ENCODE measurements at places on chromosomes 7 and 10. TPM values are rescaled to one million over a fixed set of nuclear protein-coding genes. Genes with fewer than 3 reads are reported as not detected.

CHST3 gene
- not detected for polyA plus RNA-seq

- no peak for DNase-seq
Measured at GRCh38 chr7:64630496-64630895, 35.4 kb upstream of the ZNF107 start.

- no peak for DNase-seq
Measured at GRCh38 chr7:1948301-1948796, 278.3 kb downstream of the ELFN1 start.

GRCh38 chr7:83413424-83413823 lies 235.5 kb downstream of the SEMA3E start:
- no peak for DNase-seq

GUSB gene
- 47.5 TPM for polyA plus RNA-seq

SMKR1 gene
- 1.3 TPM for polyA plus RNA-seq

DNA sequence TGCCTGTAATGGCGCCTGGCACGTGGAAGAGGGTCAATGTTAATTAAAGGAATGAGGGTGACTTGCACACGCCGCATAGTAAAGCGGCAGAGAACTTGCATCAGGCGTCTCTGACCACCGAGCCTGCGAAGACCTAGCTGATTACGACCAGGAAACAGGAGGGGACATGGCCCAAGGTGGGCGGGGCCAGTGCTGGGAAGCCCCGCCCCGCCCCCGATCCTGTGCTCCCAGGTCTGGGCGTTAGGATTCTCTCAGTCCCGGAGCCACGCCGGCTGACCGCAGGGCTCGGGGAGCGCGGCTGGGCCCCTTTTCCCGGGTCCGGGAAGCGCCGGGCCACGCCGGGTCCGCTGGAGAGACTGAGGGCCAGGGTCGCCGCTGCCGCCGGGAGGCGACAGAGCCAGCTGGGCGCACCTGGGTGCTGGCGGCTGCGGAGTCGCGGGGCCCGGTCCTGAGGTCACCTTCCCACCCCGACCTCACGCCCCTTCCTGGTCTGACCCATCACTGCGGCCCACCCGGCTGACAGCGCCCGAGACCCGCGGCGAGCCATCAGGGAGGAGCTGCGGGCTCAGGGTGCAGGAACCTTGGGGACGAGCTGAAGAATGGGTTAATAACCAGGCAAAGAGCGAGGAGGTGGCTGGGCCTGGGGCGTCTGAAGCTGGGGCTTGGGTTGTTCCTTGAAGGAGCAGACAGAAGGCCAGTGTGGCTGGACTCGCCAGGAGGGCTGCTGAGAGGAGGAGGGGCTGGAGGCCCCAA lies 23.0 kb upstream of the GRID1 start:
- no peak for DNase-seq

DNA sequence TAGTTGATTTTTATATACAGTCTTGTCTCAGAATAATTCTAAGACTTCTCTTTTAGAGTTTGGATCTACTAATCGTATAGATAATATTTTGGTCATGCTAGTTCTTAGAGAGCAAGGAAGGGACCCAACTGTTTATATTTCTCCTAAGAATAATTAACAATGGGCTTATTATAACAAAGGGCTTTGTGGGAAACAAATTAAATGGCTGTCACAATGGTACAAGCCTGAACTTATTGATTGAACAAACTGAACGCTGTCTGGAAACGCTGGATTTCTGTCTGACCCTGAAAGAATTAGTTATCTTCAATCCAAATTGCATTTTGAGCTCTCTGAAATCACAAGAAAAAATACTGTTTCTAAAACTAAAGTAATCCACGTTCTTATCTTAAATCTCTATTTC lies 56.8 kb downstream of the CSTF2T start:
- DNase-seq: no peak

Data from naive B cell (primary cell).